ENCODE measurements at places on chromosomes 11 and 22. TPM values are rescaled to one million over a fixed set of nuclear protein-coding genes. Genes with fewer than 3 reads are reported as not detected.

ARHGAP8 gene
- total RNA-seq: 1.1 TPM

DNA sequence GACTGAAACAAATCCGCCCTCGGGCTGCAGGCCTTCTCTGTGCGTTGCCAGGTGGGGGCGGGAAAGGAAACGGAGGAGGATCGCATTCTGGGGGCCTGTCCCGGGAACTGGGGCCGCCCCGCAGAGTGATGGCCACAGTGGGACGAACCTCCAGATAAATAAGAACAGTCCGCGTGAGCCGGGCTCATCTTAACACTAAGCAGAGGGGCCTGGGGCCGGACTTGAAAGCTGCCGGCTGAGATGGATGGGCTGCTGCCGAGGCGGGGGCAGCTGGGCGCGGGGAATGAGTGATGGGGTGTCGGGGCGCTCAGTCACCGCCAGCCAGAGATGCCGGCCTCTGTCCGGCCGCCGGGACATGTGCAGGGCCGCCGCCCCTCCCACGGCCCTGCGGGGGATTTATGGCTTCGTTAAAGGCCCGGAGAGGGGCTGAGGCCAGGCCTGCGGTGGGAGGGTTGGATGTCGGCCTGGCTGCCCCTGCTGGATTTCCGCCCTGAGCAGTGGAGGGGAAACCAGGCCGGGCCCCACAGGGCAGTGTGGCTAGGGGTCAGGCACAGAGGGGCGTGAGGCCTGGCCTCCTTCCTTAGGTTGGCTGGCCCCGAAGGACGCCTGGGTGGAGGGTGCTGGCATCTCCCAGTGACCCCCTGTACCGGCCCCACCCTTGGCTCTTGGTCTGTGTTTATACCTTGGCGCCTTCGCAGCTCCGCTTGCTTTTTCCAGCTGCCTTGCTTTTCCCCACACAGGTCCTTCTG lies 45.3 kb upstream of the CD82 start:
- no peak overlapping the region for H3K4me3 ChIP-seq
- no peaks in the 10 kb centered on the region for H3K36me3 ChIP-seq
- no peak for DNase-seq
- H3K4me1 ChIP-seq: peaks cover 4% of the 10 kb centered on the region

CRYBB1 gene
- 0.38 TPM for total RNA-seq

DNA sequence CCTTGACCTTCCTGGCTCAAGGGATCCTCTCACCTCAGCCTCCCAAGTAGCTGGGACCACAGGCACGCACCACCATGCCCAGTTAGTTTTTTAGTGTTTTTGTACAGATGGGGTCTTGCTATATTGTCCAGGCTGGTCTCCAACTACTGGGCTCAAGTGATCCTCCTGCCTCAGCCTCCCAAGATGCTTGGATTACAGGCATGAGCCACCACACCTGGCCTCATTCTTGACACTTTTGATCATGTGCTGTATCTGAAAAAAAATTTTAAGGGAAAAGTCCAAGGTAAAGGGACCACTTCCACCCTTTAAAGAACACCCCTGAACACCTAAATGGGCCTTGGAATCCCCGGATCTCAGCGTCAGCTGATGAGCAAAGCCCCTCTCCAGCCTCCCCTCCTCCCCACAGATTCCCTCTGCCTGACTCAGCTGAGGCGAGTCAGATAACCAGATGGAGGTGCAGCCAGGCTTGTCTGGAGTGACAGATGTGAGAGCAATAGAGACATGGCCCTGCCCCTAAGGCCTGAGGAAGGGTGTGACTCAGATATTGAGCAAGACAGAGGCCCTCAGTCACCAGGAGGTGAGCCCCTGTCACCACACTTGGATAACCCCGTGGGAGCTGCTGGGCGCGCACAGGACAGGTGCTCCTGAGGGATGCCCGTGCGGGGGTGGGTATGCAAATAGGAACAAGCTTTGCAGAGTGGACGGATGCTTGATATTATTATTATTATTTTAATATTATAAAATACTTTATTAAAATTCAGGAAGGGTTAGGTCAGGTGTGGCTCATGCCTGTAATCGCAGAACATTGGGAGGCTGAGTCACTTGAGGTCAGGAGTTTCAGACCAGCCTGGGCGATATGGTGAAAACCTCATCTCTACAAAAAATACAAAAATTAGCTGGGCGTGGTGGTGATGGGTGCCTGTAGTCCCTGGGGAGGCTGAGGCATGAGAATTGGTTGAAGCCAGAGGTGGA lies 5.0 kb upstream of the CCDC88B start:
- peaks cover 21% of the 10 kb centered on the region for H3K36me3 ChIP-seq
- no peaks in the 10 kb centered on the region for H3K27me3 ChIP-seq
- DNase-seq: peak; percentile 73

GRCh38 chr11:86514453-86514852 lies 139.8 kb downstream of the CCDC81 start:
- no peak for DNase-seq
- no peak overlapping the region for H3K4me3 ChIP-seq
- no peaks in the 10 kb centered on the region for H3K4me1 ChIP-seq
- no peak overlapping the region for H3K27ac ChIP-seq
- no peaks in the 10 kb centered on the region for H3K36me3 ChIP-seq
- H3K27me3 ChIP-seq: peaks cover 23% of the 10 kb centered on the region

GRCh38 chr22:44219101-44219870 lies 38.6 kb downstream of the PARVG start:
- no peaks in the 10 kb centered on the region for H3K36me3 ChIP-seq
- H3K27ac ChIP-seq: no peak overlapping the region
- no peak overlapping the region for H3K4me3 ChIP-seq
- H3K27me3 ChIP-seq: no peaks in the 10 kb centered on the region

DNA sequence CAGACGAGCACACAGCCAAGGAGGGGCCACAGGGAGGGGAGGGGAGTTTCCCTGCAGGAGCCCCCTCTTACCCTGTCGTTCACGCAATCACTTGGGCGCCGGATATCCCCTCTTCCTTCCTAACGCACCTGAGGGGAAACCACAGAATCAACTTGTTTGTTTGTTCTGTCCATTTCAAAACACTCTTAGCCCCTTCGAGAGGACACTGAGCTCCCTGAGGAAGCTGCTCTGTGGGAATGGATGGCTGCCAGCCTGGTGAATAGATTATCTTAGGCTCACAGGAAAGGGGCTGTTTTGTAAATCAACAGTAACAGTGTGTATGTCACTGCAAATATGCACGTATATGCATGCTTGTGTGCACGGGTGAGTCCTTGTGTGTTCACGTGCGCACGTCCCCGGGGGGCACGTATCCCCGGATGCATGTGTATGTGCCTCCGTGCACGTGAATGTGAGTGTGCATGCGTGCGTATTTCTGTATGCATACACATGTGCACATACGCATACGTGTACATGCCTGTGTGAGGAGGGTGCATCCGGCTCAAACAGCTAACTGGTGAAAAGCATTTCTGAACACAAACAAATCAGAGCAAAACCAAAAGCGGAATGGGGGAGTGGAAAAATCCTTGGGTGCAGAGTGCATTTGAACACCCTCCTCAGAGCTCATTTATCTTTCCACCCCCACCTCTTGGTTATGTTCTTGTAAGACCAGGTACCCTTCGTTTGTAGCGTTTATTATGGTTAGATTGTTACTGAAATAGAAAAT lies 7.2 kb downstream of the ARSA start:
- peaks cover 41% of the 10 kb centered on the region for H3K4me1 ChIP-seq
- no peaks in the 10 kb centered on the region for H3K27me3 ChIP-seq
- H3K36me3 ChIP-seq: peaks cover 4% of the 10 kb centered on the region
- peak overlapping the region; percentile 100 for H3K27ac ChIP-seq

DNA sequence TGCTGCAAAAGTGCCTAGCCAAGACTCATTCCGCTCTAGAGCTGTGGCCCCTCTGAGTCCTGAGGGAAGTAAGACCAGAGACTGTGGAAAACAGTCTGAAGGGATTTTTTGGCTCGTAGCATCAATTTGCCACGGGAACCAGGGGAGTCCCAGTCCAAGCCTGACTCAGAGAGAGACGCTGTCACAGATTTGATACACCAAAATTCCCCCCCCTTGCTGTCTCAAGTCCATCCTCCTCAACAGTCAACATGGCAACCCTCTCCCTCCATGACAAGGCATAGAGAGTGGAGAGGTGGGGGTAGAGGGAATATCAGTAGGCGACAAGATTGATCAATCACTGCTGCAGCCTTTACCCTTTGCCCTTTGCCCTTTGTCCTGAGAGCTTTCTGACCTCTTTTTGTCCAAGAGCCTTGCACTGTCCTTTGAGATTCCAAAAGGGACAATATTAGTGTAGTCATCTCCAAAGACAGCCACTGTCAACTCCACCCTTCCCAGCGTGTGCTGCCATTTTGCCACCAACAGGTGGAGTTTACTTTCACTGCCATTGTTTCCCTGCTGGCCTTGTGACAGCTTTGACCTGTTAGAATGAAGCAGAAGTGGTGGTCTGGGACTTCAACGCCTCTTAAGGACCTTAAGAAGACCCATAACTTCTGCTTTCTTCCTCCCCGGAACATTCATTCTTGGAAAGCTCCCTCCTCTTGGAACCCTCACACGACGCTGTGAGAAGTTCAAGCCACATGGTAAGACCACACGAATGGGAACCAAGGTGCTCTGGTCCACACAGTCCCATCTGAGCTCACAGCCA lies 7.3 kb downstream of the SLC15A3 start:
- H3K4me3 ChIP-seq: no peak overlapping the region
- H3K27me3 ChIP-seq: peaks cover 15% of the 10 kb centered on the region
- DNase-seq: no peak
- no peaks in the 10 kb centered on the region for H3K36me3 ChIP-seq
- no peak overlapping the region for H3K27ac ChIP-seq
